ENCODE measurements at places on chromosomes 4 and X.

DNA sequence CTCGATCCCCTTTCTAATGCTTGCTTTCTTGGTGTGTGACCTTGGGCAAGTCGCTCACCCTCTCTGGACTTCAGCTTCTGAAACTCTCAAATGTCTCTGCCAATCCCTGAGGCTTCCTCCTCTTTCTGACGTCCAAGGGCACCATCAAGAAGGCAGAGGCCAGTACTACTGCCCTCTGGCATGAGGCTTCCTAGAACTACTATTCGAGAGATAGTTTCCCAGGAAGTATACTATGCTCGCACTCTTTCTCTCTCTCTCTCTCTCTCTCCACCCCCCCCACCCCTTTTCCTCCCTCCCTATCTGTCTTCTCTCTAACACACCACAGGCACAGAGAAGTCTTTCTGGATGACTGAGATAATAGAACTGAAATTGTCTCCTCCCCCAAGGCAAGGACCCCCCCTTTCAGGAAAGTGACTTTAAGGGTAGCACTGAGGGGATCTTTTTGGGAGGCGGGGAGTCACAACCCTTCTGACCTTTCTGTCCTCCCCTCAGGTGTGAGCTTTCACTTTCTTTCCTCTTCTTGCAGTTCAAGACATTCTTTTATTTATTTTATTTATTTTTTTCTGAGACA, 20.0 kb upstream of the BCOR start:
- no peak for DNase-seq

DNA sequence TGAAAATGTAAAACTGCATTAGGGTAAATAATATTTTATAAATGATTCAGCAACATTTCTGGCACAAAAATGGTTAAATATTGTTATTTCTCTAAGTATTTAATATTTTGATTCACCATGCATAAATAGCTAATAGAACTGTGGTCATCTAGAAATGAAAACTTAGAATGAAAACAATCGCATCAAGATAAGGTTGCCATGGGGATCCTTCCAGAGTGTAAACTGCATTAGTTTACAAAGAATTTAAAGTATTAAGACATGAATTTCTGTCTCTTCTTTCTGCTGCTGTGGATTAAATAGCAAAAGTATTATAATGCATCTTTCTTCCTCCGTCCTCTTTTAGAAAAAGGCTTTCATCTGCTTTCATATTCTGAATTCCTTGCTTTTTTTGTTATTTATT, 1064.6 kb upstream of the SLIT2 start:
- DNase-seq = no peak

DNA sequence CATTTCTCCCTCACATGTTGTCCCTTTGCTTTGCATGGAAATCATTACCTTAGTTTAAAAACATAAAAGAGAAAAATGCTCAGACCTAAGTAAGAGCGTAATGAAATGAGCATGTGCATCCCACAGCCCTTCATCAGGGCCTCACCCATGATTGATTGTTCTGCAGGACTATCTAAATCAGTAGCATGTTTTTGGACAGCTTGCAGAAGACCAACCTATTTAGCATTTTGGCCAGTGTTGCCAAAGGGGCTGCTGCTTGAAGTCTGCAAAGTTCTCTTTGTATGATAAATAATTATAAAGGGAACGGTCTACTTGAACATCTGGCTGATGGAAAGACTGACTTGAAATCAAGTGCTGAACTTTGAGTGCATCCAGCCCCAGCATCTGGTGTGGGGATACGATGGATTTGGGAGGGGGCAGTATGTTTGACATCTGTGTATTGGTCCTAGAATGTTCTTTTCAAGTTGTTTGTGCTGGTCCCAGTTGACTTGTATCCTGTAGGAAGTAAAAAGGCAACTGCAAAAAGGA, 76.1 kb upstream of the LIMCH1 start:
- no peak for DNase-seq

- DNase-seq = no peak
Observed at GRCh38 chr4:174490451-174490961, 31.8 kb downstream of the HPGD start.

DNA sequence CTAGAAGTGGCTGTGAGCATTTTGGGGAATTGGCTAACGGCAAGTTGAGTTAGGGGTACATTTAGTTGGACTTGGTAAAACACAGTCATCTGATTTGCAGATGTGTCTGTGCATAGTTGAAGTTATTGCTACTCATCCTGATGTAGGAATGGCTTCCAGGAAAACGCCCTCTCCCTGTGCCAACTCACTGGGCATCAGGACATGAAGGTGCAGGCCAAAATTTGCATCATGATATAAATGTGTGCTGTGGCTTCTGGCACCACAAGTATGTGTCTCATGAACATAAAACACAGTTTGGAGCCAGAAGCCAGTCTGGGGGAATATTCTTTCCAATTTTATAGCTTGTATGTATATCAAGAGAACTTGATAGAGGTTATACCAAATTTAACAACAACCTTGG, 54.2 kb upstream of the CBR4 start:
- DNase-seq = no peak

DNA sequence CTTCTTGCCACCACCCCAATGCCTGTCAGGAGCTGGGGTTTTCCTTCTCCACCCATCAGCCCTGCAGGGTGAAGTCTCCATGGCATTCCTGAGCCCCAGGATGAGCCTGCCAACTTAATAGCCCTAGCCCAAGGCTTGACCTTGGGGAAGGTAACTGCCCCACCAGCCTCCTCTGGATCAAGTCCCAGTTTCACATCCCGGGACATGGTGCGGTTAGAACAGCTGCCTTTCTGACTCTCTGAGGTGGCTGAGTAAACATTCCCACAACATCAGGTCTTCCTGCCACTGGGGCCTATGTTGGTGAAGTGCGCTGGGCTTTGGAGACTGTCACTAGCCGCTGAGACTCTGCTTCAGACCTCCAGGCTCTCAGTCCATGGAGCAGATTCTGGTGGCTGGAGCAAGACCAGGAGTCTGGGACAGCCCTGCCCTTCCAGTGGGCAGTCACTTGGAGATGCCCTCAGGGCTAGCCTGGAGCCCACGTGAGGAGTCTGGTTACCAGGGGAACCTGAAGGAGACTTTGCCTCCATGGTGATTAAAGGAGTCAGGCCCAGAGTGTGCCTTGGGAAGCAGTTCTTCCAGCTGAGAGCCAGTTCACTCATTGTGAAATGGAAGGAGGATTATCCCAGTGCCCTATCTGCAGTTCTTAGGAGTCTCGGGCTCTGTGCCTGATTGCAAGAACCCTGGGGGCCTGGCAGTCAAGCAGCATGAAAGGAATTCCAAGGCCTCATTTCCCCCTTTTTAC, 56.8 kb downstream of the SMIM20 start:
- DNase-seq = no peak

DNA sequence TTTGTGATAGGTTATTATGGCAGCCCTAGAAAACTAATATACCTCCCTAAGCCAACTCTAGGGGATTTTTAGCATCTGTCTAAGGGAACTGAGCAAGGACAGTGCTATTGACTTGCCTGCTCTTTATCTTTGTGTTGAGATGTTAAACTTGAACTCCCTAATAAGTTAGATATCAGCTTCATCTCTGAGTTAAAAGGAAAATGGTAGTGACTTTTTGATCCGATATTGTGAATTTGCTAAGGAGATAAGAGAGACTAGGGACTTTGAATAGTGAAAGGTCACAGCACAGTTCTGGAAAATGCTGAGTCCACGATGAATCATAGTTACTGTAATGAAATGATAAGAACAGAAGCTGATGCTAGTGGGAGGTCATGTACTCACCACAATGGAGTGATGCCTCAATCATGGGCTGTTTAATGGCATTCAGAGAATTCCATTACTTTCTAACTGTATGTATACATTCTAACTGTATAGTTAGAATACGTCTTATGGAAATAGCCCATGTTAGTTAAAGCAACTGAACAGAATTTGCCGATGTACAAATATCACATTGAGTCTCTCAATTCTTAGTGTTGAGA, 147.2 kb downstream of the GLRA3 start:
- no peak for DNase-seq

- peak; percentile 25 for DNase-seq
Observed at GRCh38 chr4:129095811-129096454, at the start of gene C4orf33. C4orf33 (plus strand) TSS chr4:129096152; CDS start chr4:129102611, 6,459 bp downstream.

DNA sequence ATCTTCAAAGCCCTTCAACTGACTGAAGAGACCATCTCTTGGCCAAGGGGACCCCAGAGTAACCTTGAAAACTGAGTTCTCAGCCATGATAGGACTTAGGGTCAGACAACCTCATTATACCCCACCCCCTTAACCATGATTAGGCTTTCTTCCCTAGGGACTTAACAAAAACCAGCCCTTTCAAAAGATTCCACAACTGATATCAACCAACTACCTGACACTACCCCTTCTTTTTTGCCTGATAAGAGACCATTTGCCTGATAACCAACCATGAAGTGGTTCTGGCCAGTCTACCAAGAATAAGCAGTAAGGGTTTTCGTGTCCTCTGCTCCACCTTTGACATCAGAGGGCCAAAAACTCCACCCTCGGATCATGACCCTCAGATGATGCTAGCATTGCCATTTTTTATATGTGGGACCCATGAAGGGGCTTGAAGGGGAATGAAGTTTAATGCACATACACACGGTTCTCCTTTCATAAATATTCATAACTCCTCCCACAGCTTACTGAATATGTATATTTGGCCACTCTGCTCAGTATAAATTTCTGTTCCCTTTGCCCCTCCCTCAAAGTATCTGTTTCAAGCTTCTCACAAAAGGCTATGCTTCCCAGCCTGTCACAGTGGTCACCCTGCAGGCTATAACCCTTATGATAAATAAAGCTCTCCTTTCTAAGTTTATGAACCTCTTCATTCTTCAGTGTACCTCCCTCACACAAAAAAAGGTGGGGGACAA, 12.3 kb downstream of the TBCK start:
- DNase-seq = no peak

GRCh38 chrX:38661561-38661960, 100.2 kb downstream of the TSPAN7 start:
- DNase-seq = no peak

DNA sequence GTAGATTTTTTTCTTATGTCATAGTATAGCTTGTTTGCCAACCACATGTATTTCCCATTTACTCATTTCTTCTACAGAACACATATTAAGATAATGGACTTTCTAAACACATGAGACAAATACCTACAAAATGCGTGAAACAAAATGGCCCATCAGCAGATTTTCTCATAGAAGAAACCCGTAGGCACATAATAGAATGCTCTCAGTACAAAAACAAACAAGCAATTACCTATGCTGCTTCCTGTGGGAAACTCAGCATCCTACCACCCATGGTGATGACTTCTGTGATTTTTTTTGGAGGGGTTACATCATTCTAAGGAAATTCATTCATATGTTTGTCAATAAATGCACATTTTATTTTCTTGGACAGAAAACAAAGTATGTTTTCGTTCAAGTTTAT, 343.6 kb downstream of the SPRY1 start:
- no peak for DNase-seq

DNA sequence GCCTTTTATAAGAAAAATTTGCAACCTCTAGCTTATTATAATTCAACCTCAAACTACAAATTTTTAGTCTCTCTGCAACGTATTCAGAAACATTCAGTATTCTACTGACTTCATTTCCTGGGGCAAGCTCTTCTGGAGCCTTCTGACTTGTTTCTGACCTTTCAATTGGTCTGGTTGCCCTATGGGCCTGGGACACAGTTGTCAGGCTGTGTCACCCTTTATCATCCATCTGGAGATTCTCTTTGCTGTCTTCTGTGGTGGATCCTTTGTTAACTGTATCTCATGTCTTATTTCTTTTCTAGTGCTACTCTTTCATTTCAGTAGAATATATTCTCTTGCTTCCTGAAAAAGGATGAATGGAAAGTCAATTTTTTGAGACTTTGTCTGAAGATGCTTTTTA, 55.1 kb upstream of the PGRMC2 start:
- no peak for DNase-seq

GRCh38 chr4:151227731-151228130, 49.2 kb upstream of the PRSS48 start:
- no peak for DNase-seq

- no peak for DNase-seq
Observed at GRCh38 chr4:124111411-124111810, 601.1 kb downstream of the ANKRD50 start.

- DNase-seq = no peak
Observed at GRCh38 chrX:19557822-19558221, 42.5 kb upstream of the MAP3K15 start.

DNA sequence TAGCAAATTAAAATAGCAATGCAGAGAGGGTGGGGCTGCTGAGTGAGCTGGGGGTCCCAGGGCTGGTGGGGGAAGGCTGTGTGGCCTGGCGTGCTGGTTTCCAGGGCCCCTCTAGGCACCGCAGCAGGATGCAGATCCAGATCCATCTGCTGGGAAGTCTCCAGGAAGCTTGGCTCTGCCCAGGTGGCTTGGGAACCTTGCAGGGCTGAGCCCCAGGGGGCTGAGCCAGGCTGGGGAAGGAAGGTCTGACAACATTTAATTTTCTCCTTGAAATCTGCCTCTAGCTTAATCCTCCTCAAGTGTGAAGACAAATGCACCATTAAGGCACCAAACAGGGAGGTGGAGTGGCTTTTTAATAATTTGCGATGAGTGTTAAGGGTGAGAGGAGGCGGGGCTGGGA, 31.7 kb downstream of the SORCS2 start:
- no peak for DNase-seq

- DNase-seq = no peak
Observed at GRCh38 chrX:101257448-101258258, 33.5 kb downstream of the TAF7L start.

DNA sequence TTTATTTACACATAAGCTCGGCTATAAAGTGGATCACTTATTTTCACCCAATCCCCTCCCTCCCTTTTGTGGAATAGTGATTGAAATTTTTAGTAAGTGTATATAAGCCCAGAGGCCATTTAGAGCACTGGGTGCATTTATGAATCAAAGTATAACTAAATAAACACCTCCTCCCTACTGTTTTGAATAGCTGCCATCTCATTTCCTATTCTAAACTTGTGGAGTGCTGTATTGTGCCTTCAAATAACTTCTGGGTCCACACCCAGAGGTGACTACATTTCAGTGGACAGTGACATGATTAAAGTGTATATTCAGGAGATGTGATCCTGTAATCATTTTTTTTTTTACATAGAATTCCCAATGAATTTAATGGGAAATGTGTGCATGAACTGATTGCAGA, 104.9 kb downstream of the TEX13C start:
- no peak for DNase-seq

GRCh38 chr4:82624819-82625218, 63.0 kb upstream of the TMEM150C start:
- DNase-seq = no peak

GRCh38 chrX:153970357-153971123, 1.1 kb downstream of the HCFC1 start:
- DNase-seq = peak; percentile 72

DNA sequence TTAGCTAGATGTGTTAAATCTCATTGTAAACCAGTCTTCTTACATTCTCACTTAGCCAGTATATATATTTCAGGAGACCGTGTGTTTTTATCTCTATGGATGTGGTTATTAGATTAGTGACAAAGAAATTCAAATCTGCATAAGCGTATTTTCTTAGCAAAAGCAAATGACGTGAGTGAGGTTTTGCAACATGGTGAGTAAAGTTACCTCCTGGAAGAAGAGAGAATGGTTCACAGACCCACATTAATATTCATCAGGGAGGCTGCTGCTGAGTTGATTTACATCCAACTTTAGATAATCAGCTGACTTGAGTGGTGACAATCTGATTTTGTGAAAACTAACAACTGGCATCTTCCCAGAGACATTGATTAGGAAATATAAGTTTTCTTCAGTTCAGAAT, 589.9 kb upstream of the GALNT7 start:
- no peak for DNase-seq

- no peak for DNase-seq
Observed at GRCh38 chr4:145625677-145626622, 6.8 kb downstream of the MMAA start.

Measured in NCI-H187 (cell line).